Calu3 (cell line): ENCODE measurements at places on chromosomes 3 and 15.

GRCh38 chr3:32421185-32421584 lies 29.5 kb downstream of the CMTM7 start:
- no peak for DNase-seq

DNA sequence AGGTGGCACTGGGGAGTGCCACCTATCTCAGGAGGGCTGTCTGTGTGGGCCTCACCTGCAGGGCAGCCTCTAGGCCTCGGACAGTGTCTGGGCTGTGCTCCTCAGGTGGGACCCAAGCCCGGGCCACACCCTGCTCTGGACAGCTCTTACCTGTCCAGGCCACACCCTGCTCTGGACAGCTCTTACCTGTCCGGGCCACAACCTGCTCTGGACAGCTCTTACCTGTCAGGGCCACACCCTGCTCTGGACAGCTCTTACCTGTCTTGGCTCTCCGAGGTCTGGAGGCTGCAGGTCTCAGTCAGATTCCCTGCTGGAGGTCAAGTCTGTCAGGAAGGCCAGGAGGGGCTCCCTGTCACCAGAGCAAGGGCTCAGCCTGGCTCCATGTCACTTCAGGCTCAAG lies 80.6 kb downstream of the LINGO1 start:
- DNase-seq: no peak

DNA sequence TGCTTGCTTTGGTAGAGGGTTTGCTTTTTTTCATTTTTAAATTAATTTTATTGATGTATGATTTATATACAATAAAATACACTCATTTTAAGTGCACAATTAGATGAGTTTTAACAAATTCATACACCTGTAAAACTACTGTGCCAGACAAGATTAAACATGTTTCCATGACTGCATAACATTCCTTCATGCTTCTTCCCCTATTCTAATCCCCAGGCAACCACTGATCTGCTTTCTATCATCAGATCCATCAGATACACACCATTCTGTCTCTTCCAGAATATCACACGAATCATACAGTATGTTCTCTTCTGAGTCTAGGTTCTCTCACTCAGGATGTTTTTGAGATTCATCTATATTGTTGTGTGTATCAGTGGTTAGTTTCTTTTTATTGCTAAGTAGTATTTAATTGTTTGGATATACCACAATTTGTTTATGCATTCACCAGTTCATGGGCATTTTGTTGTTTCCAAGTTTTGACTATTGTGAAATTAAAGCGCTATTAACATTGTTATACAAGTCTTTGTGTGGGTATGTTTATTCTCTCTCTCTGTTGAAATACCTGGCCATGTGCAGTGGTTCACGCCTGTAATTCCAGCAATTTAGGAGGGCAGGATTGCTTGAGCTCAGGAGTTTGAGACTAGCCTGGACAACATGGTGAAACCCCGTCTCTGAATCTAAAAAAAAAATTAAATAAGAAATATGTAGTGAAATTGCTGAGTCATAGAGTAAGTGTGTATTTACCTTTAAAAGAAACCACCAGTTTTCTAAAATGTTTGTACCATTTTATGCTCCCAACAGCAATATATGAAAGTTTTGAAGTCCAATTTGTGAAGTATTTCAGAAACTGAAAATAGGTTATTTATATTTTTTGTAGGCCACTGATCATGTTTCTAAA lies 7.0 kb upstream of the TFG start:
- no peak for DNase-seq

DNA sequence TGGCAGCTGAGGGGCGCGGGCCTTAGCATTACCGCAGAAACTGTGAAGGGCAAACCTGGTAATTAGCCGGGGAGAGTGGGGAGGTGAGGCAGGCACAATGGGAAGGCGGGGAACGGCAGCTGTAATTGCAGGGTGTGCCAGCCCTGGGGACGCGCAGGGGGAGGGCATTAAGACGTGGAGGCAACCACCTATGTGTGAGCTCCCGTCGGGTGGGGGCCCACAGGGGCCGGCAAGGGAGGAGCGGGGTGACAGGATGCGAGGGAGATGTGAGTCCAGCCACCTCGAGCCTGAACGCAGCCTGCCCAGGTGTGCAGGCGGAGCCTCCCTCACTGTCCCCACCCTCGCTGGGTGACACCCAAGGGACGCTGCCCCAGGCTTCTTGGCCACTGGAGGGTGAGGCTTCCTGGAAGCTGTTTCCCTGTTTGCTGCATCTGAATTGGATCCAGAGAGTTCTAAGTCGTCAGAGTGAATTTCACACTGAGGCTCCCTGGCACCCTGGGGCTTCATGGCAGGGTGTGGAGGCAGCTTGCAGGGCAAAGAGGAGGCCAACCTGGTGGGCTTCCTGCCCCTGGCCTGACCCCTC lies 130.6 kb upstream of the MEF2A start:
- peak; percentile 82 for DNase-seq

DNA sequence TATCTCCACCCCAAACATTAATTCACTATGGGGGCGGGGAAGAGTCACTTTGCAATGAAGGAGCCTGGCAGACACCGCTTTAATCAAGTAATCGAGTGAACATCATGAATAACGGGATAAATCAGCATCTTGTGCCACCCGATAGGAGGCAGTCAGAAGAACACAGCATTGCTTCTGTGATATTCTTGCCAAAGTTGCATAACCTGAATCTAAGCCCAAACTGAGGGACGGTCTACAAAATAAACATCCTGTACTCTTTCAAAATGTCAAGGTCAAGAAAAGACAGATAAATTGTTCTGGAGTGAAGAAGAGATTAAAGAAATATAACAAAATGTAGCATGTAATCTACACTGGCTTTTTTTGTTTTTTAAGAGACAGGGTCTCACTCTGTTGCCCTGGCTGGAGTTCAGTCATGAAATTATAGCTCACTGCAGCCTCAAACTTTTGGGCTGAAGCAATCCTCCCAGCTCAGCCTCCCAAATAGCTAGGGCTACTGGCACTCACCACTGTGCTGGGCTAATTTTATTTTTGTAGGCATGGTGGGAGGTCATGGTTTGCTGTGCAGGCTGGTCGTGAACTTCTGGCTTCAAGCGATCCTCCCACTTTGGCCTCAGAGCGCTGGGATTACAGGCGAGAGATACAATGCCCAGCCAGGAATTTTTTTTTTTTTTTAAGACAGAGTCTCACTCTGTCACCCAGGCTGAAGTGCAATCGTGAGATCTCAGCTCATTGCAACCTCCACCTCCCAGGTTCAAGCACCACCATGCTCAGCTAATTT lies 20.1 kb upstream of the VWA5B2 start:
- DNase-seq: no peak

- DNase-seq: no peak
Observed at GRCh38 chr3:18556503-18557135, 131.5 kb upstream of the SATB1 start.

DNA sequence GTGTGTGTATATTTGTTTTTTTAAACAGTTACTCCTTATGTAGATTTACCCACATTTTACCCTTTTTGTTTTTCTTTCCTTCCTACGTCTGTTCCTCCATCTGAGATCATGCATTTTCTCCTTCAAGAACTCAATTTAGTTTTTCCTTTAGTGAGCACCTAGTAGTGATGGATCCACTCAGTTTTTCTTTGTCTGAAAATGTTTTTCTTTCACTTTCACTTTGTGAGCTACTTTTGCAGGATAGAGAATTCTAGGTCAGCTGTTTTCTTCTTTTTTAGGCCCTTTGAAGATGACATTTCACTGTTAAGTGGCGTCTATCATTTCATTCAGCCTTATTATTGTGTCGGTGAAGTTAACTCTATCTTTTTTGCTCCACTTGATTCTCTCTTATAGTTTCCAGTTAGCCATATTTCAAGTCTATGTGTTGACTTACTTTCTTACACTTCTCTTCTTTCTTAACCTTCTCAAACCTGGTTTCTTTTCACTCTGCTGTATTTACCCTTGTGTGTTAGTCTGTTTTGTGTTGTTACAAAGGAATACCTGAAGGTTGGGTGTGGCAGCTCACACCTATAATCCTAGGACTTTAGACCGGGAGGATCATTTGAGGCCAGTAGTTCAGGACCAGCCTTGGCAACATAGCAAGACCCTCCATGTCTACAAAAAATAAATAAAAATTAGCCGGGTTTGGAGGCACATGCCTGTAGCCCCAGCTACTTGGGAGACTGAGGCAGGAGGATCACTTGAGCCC lies 55.8 kb downstream of the PRKCI start:
- no peak for DNase-seq

DNA sequence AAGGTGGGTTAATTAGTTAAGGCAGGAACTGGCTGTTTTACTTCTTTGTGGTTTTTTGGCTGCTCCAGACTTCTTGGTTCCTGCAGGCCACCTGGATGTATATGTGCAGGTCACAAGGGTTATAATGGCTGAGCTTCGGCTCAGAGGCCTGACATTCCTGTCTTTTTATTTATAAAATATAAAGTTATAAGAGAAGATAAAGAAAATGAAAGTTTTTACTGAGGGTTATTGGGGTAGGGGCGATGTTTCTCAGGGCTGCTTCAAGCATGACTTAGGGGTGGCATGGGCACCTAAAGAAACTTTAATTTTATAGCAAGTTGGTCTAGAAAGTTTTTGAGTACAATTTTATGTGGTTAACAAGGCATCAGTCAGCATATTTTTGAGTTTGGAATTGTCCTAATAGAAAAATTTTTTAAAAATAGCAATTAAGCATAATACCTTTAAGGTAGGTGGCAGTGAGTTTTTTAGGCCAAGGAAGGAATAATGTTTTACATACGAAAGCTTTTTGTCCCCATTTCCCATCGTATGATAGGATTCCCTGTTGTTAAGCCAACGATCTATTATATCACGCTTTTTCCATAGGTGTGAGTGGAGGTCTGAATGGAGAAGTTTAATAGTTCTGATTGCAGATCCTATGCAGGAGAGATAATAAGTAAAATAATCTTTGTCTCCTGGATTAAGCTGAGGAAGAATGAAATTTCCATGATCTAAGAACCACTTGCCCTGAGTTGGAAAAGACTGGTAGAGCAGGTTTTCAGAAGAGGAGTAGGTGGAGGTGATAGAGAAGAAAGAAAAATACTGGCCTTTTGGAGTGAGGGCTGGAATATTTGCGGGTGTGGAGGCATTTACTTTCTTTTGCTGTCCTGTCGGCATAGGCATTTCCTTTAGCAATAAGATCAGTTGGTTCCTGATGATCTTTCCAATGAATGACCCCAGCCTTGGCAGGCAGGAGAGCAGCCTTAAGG lies 10.1 kb downstream of the STRIT1 start:
- DNase-seq: peak; percentile 21

GRCh38 chr3:152196782-152197181 lies 71.9 kb upstream of the MBNL1 start:
- DNase-seq: no peak

DNA sequence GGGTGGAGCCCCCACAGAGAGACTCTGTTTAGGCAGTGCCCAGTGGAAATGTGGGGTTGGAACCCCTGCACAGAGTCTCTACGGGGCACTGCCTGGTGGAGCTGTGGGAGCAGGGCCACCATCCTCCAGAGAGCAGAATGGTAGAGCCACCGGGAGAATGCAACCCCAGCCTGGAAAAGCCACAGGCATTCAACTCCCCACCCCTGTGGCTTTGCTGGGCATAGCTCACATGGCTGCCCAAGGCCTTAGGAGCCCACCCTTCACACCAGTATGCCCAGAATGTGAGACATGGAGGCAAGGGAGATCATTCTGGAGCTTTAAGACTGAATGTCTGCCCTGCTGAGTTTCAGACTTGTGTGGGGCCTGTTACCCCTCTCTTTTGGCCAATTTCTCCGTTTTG lies 19.0 kb upstream of the CHCHD6 start:
- no peak for DNase-seq

DNA sequence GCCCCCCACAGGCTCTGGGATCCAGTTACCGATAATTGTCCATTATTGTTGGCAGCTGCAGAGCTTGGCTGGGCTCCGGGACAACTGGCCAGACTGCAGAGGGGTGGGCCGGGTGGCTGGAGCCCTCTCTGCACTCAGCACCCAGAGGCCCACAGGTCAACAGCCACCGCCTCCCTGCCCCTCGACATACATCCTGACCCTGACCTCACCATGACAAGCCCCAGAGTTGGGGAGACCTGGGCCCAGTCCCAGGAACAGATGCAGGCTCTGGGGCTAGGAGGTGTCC lies 22.4 kb downstream of the PTH1R start:
- DNase-seq: no peak
